GM12892 (cell line): ENCODE measurements at places on chromosomes 6 and 20.

DNA sequence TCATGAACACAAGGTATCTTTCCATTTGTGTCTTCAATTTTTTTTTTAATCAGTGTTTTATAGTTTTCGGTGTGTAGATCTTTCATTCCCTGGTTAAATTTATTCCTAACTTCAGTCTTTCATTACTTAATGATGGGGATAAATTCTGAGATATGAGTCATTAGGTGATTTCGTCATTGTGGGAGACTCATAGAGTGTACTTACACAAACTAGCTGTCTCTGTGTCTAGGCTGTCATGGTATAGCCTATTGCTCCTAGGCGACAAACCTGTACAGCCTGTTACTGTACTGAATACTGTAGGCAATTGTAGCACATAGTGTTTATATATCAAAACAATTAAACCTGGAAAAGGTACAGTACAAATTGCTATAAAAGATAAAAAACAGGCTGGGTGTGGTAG, 42.1 kb downstream of the SMAP1 start:
- no peak for DNase-seq

- DNase-seq = no peak
These were observed 112.3 kb downstream of the CBLN4 start for GRCh38 chr20:55893031-55893430.

GRCh38 chr6:134178161-134179044, 126.0 kb upstream of the SLC2A12 start:
- peak; percentile 22 for DNase-seq

GRCh38 chr6:47371139-47371869, 61.6 kb upstream of the TNFRSF21 start:
- no peak for DNase-seq

- no peak for DNase-seq
These were observed 74.1 kb upstream of the TCF21 start for GRCh38 chr6:133814797-133815196.

- DNase-seq = no peak
These were observed 451 bp upstream of the HSF2 start for GRCh38 chr6:122399055-122399347.

- DNase-seq = no peak
These were observed 299.9 kb upstream of the SUPT3H start for GRCh38 chr6:45677381-45678284.

- DNase-seq = no peak
These were observed 14.4 kb upstream of the CEBPB start for GRCh38 chr20:50175938-50176933.

DNA sequence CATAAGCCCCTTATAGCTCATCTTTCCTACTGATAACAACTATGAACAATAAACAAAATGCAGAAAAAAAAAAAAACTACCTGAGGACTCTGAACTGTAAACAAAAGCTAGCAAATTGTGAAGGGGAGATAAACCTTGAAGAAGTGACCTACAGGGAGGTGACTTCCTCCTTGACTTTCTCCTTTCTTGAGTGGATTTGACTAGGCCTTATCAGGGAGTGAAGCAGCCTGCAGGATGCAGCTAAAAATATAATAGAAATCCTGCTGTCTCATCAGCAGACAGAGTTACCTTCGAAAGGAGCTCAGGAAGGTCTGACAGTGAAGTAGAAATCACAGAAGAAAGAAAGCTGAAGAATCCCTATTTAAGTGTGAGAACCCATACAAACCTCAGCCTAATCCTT, 322.0 kb upstream of the HTR1E start:
- no peak for DNase-seq

DNA sequence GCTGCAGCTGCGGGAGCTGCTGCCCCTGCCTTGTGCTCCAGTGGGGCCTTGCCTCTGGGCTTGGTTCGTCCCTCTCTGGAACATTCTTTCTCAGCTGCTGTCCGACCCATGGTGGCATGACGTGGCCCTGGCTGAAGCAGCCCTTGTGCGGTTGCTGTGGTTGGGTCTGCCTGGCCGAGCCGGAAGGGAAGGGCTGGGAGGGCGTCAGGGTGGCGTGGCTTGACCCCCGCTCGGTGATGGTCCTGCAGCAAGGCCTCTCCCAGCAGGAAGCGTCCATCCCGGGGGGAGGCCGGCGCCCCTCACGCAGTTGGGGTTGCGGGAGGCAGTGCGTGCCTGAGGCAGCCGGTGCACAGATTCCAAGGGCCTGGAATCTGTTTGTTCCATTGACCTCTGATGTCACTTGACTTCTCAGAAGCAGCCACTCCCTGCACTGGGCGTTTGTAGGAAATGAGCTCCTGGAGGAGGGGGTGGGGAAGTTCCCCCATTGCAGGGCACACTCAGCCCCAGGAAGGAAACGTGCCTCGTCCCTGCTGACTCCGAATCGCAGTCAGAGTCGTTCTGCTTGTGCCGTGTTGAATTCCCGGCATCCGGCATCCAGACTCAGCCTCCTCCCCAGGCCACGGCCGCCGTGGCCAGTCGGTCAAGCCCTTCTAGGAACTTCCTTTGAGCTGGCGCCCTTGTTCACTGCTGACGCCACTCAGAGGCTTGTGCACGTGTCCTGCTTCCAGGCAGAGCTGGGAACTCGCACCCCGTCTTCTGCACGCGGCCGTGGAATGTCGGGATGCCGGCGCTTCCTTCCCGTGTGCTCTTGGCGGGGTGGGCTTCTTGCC, 9.7 kb upstream of the TNFRSF6B start:
- no peak for DNase-seq

- no peak for DNase-seq
These were observed 3.5 kb downstream of the CUL9 start for GRCh38 chr6:43185391-43185985.

DNA sequence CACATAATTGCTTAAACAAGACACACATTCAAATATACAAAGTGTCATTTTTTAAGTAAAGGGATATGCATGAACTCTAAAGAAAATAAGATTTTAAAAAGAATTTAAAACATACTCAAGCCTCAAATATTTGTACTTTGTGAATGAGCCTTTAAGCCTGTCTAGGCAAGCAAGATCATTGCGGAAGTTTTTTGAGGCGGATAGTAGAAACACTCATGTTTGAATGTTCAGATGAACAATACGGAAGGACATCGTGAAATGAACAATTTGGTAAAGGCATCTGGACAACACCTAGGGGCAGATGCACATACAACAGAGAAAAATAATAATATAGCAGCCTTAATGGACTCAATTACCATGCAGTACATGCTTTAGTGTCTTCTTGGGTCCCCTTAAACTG, 928.9 kb downstream of the TFAP2A start:
- DNase-seq = no peak

- DNase-seq = no peak
These were observed 170.8 kb downstream of the SASH1 start for GRCh38 chr6:148513145-148514071.

- no peak for DNase-seq
These were observed 89.4 kb upstream of the EDN1 start for GRCh38 chr6:12200761-12201160.

DNA sequence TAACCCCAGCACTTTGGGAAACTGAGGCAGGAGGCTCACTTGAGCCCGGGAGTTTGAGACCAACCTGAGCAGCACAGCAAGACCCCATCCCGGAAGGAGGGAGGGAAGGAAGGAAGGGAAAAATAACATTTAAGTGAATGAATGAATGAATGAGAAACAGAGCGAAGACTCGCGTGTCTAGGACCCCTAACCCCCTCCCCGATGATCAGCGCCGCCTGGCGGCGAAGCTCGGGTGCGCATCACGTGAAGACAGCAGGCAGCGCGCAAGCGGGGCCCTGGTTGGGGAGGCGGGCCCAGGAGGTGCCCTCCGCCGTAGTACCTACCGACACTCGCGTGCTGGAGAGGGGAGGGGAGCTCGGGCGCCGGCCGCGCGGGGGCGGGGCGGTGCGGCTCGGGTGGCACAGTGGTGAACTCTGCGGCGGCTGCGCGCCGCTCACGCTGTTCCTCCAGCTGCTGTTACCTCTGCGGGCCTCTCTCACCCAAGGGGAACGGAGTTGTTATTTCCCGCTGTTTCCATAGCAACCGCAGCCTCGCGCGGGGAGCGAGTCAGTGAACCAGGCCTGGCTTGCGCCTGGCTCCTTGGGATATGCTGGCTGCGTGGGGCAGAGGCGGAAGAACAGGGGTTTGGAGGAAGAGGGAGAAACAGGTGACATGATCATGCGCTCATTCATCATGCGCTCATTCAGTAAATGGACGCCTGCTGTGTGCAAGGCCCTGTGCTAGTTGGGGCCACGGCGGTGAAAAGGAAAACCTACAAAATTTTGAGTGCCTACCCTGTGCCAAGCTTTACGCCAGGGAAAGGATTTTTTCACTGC, 2.0 kb upstream of the DCDC2 start:
- DNase-seq = peak; percentile 48

DNA sequence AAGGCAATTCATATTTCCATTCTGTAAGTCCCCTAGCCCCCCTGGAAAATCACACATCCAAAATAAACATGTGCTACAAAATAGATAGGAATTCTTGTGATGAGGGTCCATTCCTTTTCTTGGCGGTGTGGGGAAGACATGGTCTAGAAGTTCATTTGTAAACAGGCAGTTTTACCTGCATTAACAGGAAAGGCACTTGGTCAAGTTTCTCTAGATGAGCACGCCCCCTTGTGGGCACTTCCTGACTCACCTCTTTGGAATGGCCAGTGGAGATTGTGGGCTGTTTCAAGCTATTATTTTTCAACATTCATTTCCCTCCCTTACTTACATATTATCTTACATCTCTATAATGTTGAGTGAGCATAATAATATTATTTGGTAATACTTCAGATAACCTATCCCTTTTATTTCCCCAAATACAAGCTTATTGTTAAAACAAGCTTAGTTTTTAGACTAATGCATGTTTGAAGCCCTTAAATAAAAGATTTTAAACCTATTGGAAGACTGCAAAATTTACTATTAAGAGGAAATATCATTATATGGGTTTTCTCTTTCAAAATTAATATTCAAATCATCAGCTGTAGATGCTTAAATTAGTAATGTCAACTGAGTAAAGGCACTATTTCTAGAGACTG, 92.1 kb downstream of the TASP1 start:
- peak; percentile 2 for DNase-seq
